ENCODE measurements at places on chromosomes 1 and 21. TPM values are rescaled to one million over a fixed set of nuclear protein-coding genes. Genes with fewer than 3 reads are reported as not detected.

Gene RPAP2
- 17.4 TPM for total RNA-seq

GRCh38 chr1:53075761-53076163 lies 13.7 kb downstream of the PODN start:
- H3K4me1 ChIP-seq, result peaks cover 15% of the 10 kb centered on the region
- no peaks in the 10 kb centered on the region for H3K27me3 ChIP-seq
- no peak overlapping the region for H3K4me3 ChIP-seq

GRCh38 chr1:199948587-199949280 lies 78.8 kb upstream of the NR5A2 start:
- no peak overlapping the region for H3K4me3 ChIP-seq
- no peaks in the 10 kb centered on the region for H3K27me3 ChIP-seq
- no peaks in the 10 kb centered on the region for H3K36me3 ChIP-seq
- H3K4me1 ChIP-seq, result no peaks in the 10 kb centered on the region
- H3K27ac ChIP-seq, result no peak overlapping the region

DNA sequence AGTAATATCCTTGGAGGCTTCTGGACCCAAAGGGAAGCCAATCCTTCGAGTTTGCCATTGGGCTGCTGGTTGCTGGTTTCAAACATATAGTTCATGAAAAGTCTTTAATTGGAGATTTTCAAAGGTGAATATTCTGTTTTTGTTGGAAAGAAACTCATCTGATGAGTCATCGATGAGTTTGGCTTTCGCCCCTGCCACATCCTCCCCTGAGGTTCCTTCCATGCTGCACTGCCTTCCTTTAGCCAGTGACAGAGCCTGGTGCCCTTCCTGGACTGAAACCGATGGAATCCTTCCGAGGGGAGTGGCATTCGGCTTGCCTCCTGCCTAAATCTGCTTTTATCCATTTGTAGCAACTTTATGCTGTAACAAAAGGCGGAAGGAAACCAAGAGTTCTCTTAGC lies 550.0 kb downstream of the KIF26B start:
- no peaks in the 10 kb centered on the region for H3K27me3 ChIP-seq
- H3K36me3 ChIP-seq, result no peaks in the 10 kb centered on the region
- ATAC-seq, result no peak
- no peak overlapping the region for H3K4me3 ChIP-seq
- H3K4me1 ChIP-seq, result no peaks in the 10 kb centered on the region

GRCh38 chr1:203629507-203630082 lies 3.0 kb downstream of the ATP2B4 start:
- peaks cover 68% of the 10 kb centered on the region for H3K4me1 ChIP-seq
- no peaks in the 10 kb centered on the region for H3K36me3 ChIP-seq

DNA sequence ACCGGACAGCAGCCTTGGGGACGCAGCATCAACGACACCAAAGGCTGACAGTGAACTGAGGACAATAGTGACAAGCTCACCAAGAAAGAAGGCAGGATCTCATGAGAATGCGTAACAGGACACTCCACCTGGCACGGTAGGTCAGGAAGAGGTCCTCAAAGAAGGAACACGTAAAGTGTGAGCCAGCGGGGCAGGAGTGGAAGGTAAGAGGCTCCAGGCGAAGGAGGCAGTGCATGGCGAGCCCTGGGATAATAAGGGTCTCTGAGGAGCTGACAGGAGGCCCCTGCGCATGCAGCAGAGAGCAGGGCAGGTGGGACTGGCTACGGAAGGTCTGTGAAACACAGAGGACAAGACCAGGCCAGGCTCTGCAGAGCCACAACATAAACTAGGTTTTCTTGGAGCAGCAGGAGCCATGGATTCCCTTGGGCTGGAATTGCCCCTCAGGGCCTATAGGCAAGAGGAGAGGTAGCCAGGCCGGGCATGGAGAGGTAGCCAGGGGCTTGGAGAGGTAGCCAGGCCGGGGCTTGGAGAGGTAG lies 8.2 kb downstream of the LSS start:
- H3K27me3 ChIP-seq, result no peaks in the 10 kb centered on the region
- H3K4me3 ChIP-seq, result no peak overlapping the region
- peaks cover 16% of the 10 kb centered on the region for H3K4me1 ChIP-seq
- H3K36me3 ChIP-seq, result no peaks in the 10 kb centered on the region
- ATAC-seq, result no peak

Gene PPIE
- total RNA-seq, result 45.1 TPM

- H3K4me3 ChIP-seq, result no peak overlapping the region
- no peak for ATAC-seq
- no peaks in the 10 kb centered on the region for H3K27me3 ChIP-seq
- peaks cover 100% of the 10 kb centered on the region for H3K36me3 ChIP-seq
- H3K27ac ChIP-seq, result no peak overlapping the region
- H3K4me1 ChIP-seq, result peaks cover 26% of the 10 kb centered on the region
These were observed 177.9 kb downstream of the PGBD5 start for GRCh38 chr1:230248016-230248888.

GRCh38 chr1:164660412-164660772 lies 101.4 kb downstream of the PBX1 start:
- no peaks in the 10 kb centered on the region for H3K36me3 ChIP-seq
- no peak overlapping the region for H3K4me3 ChIP-seq
- ATAC-seq, result no peak
- peaks cover 12% of the 10 kb centered on the region for H3K4me1 ChIP-seq
- peak overlapping the region; percentile 10 for H3K27ac ChIP-seq
- H3K27me3 ChIP-seq, result no peaks in the 10 kb centered on the region

Gene LRRN2
- 4.0 TPM for total RNA-seq

Gene TDRD10
- 3.2 TPM for total RNA-seq

- no peak overlapping the region for H3K4me3 ChIP-seq
- ATAC-seq, result no peak
- H3K4me1 ChIP-seq, result peaks cover 13% of the 10 kb centered on the region
- H3K27me3 ChIP-seq, result no peaks in the 10 kb centered on the region
These were observed 52.9 kb downstream of the LRRC8D start for GRCh38 chr1:89873770-89874169.

DNA sequence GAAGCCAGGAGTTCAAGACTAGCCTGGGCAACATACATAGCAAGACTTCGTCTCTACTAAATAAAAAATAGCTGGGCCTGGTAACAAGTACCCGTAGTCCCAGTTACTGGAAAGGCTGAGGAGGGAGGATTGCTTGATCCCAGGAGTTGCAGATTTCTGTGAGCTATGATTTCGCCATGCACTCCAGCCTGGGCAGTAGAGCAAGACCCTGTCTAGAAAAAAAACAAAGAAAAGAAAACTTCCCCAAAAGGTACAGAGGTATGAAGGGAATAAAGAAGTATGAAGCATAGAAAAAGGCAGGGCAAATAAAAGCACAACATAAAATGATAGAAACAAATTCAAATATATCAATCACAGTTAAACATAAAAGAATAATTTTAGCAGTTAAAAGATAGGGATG lies 28.7 kb downstream of the RPRD2 start:
- peaks cover 17% of the 10 kb centered on the region for H3K4me1 ChIP-seq
- no peak for ATAC-seq
- H3K4me3 ChIP-seq, result no peak overlapping the region
- no peaks in the 10 kb centered on the region for H3K27me3 ChIP-seq

- peaks cover 4% of the 10 kb centered on the region for H3K36me3 ChIP-seq
- ATAC-seq, result no peak
- no peak overlapping the region for H3K27ac ChIP-seq
- no peak overlapping the region for H3K4me3 ChIP-seq
These were observed 69.1 kb downstream of the DISC1 start for GRCh38 chr1:231695439-231696255.

DNA sequence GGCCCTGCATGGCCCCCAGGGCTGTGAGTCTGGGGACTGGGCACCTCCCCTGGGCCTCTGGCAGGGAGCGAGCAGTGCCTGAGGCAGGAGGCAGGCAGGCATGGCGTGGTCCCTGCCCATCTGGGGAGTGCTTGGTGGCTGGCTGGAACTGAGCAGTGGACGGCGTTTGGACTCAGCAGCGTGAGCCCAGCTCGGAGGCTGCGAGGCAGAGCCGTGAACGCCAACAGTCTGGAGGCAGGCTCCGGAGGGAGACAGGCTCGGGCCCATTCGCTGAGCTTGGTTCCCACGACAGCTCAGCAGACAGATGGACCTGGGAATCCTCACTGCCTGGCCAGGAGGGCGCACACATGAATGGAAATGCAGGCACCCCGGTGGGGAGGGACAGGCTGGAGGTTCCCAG lies 160.7 kb upstream of the POU3F1 start:
- H3K27ac ChIP-seq, result no peak overlapping the region
- H3K27me3 ChIP-seq, result peaks cover 22% of the 10 kb centered on the region
- no peak overlapping the region for H3K4me3 ChIP-seq
- no peaks in the 10 kb centered on the region for H3K36me3 ChIP-seq
- no peak for ATAC-seq

GRCh38 chr1:61056573-61057439 lies 25.6 kb upstream of the NFIA start:
- ATAC-seq, result peak; percentile 28
- H3K4me3 ChIP-seq, result peak overlapping the region; percentile 74
- peak overlapping the region; percentile 98 for H3K27ac ChIP-seq

DNA sequence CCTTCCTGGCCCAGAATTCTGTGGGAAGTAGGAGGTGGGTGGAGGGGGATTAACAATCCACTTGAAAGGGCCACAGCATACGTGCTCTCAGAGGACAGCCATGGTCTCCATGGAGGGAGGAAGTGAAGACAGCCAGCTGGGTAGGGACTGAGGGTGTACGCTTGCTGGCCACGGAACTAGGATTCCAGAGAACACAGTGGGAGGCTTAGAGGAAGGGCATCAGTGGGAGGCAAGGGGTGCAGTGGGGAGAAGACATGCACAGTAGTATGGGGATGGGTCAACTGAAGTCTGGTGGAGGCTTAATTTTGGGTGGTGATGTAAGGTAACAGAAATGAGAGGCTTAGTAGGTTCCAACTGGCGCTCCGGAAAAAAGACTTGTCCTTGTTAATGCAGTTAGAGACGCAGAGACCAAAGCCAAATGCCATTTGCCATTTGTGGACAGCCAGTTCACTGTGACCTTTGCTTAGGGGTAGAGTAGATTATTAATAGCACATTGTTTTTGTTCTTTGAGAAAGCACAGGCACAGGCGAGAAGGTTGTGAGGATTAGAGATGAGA lies 103.0 kb downstream of the ZSCAN20 start:
- no peaks in the 10 kb centered on the region for H3K36me3 ChIP-seq
- no peaks in the 10 kb centered on the region for H3K27me3 ChIP-seq
- peak; percentile 55 for ATAC-seq
- peaks cover 31% of the 10 kb centered on the region for H3K4me1 ChIP-seq

Gene HES3
- total RNA-seq, result not detected

Gene TAS1R1
- total RNA-seq, result not detected

- H3K27ac ChIP-seq, result no peak overlapping the region
- H3K4me3 ChIP-seq, result no peak overlapping the region
- H3K27me3 ChIP-seq, result no peaks in the 10 kb centered on the region
- no peaks in the 10 kb centered on the region for H3K4me1 ChIP-seq
- H3K36me3 ChIP-seq, result no peaks in the 10 kb centered on the region
These were observed 1906.2 kb downstream of the NCAM2 start for GRCh38 chr21:22904385-22904784.

Gene ARTN
- 0.47 TPM for total RNA-seq

Gene DAB1
- 0.47 TPM for total RNA-seq
